ENCODE measurements at places on chromosomes 11 and 22.

- DNase-seq = no peak
Measured at GRCh38 chr11:78427615-78428265, 10.1 kb upstream of the GAB2 start.

DNA sequence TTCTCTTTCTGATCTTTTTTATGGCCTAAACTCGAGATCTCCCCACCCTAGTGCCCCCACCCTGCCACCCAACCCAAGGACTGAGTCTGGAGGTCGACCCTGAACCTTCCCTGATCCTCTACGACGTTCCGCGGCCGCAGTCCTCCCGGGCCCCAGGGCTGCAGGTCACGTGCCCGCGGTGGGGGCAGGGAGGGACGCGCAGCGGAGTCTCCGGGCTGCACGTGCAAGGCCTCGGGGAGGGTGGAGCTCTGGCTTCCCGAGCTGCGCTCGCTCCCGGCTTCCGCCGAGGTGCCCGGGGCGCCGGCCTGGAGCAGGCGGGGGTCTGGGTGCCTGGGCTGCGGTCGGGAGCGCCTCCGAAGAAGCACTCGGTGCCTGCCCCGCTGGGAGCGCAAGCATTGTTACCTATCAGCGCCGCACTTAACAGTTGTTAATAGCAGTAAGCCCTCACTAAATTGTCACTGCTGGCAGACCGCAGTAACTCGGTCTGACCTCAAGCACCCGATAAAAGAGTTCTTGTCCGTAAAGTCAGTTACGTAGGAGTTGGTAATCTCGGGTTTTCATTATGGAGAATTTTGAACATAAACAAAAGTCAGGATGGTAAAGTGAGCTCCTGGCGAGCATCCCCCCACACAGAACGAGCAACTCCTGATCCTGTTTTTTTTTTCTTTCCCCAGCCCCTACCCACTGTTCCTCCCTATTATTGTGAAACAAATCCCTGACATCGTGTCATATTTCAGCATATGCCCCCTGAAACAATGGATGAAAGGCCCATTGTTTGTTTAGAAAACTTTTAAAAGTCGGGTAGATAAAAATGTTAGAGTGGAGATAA, 69.7 kb upstream of the EP300 start:
- peak; percentile 96 for DNase-seq

DNA sequence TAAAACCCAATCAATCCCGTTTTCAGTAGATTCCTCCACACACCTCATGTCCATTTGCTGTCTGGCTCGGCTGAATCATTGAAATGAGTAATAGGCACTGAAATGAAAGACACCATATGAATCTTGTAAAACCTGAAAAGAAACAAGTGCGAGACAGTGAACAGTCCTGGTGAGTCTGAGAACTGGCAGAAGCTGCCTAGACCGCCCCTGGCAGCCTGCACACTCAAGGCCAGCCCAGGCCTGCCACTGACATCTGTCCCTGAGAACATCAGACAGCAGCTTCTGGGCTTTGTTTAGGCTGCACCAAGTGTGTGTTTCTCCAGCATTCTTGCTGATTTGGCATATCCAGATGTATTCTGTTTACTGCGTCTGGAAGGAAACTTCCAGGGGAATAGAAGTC, 44.8 kb downstream of the ENDOD1 start:
- DNase-seq = peak; percentile 84

GRCh38 chr22:39088685-39089032, 8.4 kb upstream of the APOBEC3H start:
- DNase-seq = no peak

GRCh38 chr22:23205339-23206049, 25.2 kb downstream of the BCR start:
- no peak for DNase-seq

DNA sequence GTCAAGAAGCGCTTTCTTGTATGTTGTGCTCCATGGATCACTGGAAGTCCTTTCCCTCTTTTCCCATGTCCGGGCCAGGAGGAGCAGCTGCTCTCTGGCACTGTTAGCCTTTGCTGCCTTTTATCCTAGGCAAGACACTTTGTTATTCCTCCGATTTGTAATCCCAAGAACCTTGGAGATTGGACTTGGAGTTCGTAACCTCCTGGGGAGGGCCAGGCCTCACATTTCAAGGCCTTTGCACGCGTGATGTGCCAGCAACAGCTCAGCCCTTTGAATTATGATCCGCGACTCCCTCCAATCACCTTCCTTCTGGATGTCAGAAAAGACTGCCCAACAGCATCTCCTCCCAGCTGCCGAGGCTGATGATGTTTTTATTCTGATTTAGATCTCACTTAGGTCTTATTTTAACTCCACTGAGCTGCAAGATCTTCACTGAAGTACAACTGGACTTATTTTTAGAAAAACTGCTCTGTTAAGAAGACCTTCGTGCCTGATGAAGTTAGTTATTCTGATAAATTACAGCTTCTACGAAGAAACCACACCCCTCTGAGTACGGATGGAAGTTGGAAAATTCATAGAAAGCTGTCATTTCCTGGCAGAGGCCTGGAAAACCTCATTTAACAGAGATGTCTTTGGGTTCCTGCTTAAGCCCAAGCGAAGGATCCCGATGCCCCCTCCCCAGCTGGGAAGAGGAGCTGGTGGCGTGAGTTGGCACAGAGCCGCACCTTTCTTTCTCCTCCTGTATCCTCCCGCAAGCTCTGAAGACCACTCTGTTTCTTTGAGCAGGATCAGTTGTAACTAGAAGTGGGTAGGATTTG, 62.4 kb downstream of the PARVB start:
- DNase-seq = no peak

- peak; percentile 46 for DNase-seq
Measured at GRCh38 chr11:72079819-72080325, 470 bp downstream of the NUMA1 start.

DNA sequence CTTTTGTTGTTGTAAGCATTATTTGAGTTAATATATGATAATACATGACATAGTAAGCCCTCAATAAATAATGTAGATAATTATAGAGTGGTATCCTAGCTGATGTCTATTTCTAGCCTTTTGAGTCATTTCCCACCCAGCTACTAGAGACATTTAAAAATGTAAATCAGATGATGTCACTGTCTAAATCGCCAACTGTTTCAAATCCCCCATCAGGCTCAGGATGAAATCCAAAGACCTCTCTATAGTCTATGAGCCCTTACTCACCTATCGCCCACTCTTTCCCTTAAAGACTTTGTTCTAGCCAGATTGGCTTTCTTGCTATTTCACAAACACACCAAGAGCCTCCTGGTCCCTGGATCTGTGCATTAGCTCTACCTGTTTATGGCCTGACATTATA, 135.4 kb upstream of the PLET1 start:
- DNase-seq = no peak

GRCh38 chr11:112129656-112130055, 34.2 kb downstream of the IL18 start:
- no peak for DNase-seq

DNA sequence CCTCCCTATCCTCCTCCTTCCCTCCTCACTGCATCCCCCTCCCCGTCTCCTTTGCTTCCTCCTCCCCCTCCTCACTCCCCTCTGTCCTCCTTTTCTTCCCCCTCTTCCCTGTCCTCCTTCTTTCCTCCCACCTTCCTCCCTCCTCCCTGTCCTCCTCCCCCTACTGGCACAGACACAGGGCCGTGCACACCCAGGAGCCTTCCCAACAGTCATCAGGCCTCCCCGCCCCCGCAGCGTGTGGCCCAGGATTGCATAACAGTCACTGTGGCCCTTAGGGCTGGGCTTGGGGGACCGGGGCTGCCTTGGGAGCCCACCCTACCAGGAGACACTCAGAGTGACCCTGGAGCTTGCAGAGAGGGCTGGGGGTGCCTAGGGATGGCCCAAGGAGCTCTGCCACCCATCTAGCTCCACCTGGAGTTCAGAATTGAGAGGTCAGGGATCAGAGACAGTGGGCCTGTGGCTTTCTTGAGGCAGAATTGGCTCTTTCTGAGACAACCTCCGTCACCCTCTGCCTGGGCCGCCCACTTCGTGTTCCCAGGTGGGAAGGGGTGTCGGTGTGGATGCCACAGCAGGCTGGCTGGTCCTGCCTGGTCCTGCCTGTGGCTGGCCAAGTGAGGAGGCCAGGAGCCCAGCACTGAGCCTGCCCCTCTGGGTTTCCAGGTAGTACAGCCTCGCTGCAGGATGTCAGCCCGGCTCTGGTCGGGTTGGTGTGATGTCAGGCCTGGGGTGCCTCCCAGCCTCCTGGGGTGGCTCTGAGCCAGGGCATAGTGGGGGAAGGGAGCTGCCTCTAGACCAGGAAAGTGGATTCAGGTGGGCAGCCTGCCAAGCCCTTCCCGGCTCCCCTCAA, 1.6 kb downstream of the SPI1 start:
- DNase-seq = no peak

DNA sequence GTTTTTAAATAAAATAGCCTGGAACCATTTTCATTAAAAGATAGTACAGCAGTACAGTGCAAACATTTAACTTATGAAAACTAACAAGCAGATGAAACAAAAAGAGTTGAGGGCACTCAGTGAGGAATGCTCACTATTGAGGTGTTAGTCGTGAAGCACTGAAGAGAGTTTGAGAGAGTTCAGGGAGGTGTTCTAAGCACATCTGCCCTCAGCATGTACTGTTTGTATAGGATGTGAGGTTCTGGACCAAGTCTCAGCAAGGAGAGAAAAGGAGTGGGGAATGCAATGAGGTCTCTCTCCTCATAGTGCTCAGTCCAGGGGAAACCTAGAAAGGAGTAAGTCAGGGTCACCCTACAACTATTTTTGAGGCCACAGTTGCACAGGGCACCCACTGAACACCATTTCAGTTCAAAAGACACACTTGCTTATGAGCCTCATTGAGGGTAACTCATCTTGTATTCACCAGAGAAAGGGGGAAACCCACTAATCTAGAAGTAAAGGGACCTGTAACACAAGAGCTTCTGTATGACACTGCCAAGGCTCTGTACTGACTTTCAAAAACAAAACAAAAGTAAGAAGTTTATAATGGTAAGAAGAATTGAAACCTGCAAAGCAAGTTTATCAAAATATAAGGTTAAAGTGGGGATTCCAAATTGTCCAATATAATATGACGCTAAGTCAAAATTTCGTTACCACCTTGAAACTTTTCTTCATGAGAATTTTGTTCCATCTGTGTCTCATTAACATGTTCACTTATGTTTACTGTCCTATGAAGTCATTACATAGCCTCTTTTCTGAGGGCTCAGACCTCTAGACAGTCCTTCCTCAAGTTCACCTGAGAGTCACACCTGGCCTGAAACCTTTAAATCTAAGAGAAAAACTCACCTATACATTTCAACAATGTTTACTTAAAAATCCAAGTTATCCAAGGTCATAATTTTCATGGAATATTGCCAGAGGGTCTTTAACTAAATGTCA, 275.3 kb downstream of the ETS1 start:
- no peak for DNase-seq

DNA sequence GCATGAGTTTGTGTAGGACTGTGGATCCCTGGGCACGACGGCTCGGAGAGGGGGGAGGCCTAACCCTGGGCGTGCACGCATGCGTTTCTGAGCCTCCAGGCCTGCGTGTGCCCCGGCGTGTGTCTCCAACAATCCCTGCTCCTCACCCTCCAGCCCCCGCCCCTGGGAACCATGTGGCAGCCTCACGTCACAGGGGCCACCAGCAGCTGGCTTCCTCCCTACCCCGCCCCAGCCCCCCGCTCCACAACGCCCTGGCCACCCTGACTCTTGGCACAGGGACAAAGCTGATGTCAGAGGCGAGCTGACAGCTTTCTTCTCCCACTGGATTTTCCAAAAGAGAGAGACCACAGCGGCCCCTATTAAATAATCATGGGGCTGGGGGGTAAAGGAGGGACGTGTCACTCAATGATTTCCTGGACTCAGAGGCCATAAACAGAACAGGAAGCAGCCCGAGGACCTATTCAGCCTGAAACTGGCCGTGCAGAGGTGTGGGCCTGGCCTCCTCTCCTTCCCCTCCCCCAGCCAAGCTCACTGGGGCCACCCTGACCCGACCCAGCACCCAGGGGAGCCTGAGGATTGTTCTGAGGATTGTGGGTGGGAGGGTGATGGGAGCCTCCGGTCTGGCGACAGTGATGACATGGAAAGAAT, 6.8 kb upstream of the LIF start:
- no peak for DNase-seq

- no peak for DNase-seq
Measured at GRCh38 chr11:131664293-131664692, 293.9 kb downstream of the NTM start.

DNA sequence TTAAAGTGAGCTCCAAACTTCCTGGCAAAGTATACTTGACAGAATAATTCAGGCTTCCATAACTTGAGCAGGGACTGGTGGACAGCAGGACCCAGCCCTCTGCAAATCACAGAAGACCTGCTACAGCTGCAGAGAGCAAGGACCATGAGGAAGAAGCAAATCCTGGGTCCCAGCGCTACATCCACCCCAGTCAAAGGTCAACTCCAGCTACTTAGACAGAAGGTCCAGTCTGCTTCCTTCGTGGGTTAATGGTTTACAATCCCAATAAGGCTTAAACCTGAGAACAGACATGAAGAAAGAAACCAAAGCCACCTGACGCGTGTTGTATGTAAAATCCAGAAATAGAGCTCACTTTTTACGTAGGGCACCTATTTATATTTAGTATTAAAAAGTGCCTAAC, 57.7 kb downstream of the SHANK2 start:
- DNase-seq = no peak

- DNase-seq = no peak
Measured at GRCh38 chr11:3159296-3160190, 5.6 kb downstream of the OSBPL5 start.

- DNase-seq = peak; percentile 30
Measured at GRCh38 chr11:70024773-70025045, 53.4 kb upstream of the ANO1 start.

DNA sequence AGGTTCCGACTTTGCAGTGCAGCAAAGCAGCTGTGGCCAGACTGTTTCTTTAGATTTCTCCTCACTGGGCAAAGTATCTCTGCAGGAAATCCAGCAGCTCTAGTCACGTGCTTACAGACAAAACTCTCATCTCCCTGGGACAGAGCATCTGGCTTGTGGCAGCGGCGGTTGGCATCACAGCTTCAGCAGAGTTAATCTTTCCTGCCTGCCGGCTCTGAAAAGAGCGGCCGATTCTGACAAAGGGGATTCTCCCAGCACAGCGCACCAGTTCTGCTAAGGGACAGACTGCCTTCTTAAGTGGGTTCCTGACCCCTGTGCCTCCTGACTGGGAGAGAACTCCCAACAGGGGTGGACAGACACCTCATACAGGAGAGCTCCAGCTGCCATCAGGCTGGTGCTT, 1357.3 kb upstream of the TENM4 start:
- DNase-seq = no peak

- peak; percentile 61 for DNase-seq
Measured at GRCh38 chr11:11215944-11216343, 137.1 kb downstream of the CSNK2A3 start.

- DNase-seq = no peak
Measured at GRCh38 chr11:27401280-27401832, 38.3 kb upstream of the CCDC34 start.

Data from islet precursor cell (in vitro differentiated cells).